ENCODE measurements at places on chromosomes 2 and 18.

- no peak for DNase-seq
These were observed 316.2 kb upstream of the MGAT5 start for GRCh38 chr2:133937669-133938068.

DNA sequence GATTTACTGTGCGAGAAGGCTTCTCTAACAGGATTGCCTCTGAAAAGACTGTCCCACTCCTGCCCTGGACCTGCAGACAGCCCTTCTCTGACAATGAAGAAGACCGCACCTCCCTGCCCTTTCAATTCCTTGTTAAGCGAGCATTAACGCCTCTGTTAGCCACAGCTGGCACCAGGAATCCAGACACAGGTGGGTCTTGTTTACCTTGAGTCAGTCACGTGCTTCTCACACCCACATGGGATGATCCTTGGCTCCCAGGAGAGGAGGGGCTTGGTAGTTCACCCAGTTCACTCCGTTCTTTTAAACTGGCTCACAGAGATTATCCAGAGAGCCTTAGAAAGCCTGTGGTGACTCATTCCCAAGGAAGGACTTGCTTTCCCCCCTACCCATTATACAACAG is 410.5 kb upstream of the MEIS1 start:
- DNase-seq: no peak

DNA sequence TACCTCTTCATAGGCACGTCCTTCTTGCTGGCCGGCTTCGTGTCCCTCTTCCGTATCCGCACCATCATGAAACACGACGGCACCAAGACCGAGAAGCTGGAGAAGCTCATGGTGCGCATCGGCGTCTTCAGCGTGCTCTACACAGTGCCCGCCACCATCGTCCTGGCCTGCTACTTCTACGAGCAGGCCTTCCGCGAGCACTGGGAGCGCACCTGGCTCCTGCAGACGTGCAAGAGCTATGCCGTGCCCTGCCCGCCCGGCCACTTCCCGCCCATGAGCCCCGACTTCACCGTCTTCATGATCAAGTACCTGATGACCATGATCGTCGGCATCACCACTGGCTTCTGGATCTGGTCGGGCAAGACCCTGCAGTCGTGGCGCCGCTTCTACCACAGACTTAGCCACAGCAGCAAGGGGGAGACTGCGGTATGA is 2.3 kb downstream of the FZD7 start:
- DNase-seq: no peak

- no peak for DNase-seq
These were observed 286.2 kb upstream of the TRIB2 start for GRCh38 chr2:12430407-12431133.

Data from NCI-H1105 (cell line).